Midbrain (tissue), 1 donor: ENCODE measurements at places on chromosomes 7 and 10.

GRCh38 chr10:25651534-25651933 is 282.5 kb upstream of the MYO3A start:
- DNase-seq = peak; percentile 13

- DNase-seq = no peak
Measured at GRCh38 chr7:149422914-149423301, 38.0 kb downstream of the ZNF777 start.

- DNase-seq = no peak
Measured at GRCh38 chr10:107264742-107265141, 100.2 kb upstream of the SORCS1 start.

GRCh38 chr10:44206127-44206818 is 178.6 kb downstream of the CXCL12 start:
- DNase-seq = no peak

DNA sequence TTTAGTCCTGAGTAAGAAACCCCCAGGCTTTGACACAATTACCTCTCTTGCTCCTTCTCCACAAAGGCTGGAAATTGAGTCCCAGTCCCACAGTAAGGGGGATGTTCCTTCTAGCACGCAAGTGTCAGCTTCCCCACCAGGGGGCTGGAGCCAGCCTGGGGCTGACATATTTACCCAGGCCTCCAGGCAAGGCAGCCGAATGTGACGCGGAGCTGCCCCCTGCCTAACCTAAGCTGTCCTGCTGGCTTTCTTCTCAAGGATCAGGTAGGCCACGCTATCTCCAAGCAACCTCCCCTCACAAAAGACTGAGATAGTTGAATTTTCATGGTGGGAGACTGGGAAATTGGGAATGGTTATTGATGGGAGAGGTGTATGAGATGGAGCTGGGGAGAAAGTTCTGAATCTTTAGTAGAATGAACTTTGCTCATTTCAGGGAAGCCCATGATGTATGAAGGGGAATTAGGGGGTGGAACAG is 19.2 kb upstream of the BMPER start:
- DNase-seq = no peak

- DNase-seq = no peak
Measured at GRCh38 chr10:35607475-35608327, 2.6 kb downstream of the GJD4 start.

GRCh38 chr7:46756996-46757395 is 824.9 kb downstream of the TNS3 start:
- DNase-seq = no peak

DNA sequence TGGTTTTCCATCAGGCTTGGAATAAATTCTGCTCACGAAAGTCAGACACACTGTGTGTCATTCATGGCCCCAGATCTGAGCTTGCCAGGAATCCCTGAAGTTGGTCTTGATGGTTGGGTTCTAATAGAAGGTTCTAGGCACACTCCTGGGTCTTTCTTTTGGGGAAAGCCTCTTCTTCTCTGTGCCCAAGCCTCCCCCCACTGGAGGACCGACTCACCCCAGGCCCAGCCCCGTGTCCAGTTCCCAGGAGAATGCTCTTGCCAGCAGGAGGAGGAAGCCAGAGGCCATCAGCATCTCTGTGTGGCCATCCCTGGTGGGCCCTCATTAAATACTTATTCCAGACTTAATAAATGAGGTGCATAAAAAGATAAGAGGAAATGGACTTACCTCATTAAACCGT is 548.0 kb downstream of the TCERG1L start:
- DNase-seq = no peak

DNA sequence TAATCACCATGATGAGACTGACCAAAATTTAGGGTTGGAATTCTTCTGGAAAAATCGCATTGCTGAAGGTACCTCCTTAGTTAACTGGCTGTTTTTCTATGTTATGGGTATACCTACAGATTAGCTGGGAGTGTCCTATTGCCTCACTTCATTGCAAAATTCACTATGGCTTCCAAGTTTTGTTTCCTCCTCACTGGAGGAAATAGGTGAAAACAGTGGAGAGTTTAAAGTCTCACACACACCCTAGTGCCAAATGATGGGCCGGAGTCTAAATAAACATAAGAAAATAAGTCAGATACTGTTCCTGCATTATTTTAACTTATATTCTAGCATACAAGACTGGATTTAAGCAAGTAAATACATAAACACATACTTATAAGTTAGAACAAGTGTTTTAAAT is 98.2 kb downstream of the AHR start:
- DNase-seq = no peak

DNA sequence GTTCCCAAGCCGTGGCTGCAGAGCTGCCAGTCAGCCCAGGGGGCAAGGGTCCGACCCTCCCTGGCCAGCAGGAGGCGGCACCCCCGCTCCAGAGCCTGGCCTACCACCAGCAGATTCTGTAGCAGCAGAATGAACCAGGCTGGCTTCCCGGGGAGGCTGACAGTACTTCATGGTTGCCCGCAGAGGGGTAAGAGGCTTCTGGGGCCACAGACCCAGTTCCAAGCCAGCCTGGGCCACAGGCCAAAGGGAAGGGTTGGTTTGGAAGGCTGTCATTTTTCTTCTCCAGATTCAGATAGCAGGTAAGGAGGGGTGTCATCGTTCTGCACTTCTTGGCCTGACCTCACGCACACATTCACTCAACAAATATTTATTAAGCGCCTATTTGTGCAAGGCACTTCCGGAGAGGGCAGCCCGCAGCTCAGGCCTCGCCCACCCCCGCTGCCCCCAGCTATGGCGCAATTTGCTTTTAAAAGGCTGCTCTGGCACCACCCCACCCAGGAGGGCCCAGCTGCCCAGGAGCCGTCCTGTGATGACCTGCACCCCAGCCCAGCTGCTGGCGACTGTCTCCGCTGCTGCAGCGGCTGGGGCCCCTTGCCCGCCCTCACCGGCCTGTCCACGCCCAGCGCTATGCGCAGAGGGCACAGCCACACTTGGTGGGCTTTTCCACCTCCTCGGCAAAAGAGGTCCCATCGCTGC is 168.5 kb downstream of the LCOR start:
- DNase-seq = no peak

GRCh38 chr10:73953665-73954064 is 42.7 kb downstream of the PLAU start:
- DNase-seq = no peak

DNA sequence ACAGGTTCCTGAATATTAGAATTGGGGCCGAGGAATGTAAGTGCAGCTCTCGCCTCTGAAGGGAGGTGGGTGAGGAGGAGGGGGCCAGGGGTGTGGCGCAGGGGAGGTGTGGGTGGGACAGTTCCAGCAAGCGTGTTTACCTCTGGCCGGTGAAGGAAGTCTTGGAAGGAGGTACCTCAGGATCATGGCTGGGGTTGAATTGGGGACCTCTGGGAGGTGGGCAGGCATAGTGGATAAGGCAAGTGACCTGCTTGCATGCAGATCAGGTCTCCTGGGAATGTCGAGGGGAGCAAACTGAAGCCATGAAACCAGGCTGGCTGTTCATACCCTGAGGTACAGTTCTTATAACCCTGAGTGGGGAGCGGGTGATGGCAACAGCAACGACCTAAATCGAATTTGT is 2.0 kb downstream of the ZNF775 start:
- DNase-seq = no peak

DNA sequence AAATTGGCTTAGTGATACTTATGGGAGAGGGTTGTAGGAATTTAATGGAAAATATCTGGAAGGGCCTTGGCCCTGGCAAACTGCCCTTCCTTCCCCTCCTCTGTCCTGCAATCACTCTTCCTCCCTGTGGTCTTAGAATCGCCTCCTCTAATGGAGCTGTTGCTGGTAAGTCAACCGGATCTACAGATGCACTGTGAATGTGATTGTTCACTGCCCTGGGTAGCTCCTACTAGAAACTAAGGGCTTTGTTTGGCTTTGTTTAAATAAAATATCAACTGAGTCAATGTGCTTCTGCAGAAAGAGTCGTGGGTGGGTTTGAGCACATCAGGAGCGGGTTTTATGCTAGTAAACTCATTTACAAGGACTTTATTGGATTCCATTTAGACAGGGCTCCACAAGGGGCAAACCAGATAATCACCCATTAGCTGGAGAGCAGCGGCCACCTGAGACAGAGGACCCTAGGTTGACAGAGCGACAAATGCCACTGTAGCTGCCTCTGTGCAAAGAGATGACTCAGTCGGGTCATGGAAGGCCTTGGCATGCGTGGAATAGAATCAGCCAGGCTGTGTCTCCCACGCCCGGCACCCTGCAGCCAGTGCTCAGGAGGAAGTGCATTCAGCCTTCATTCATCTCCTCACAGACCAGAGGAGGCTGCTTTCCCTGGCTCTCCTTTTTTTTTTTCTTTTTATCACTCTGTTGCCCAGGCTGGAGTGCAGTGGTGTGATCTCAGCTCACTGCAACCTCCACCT is 97.9 kb downstream of the GAD2 start:
- no peak for DNase-seq

DNA sequence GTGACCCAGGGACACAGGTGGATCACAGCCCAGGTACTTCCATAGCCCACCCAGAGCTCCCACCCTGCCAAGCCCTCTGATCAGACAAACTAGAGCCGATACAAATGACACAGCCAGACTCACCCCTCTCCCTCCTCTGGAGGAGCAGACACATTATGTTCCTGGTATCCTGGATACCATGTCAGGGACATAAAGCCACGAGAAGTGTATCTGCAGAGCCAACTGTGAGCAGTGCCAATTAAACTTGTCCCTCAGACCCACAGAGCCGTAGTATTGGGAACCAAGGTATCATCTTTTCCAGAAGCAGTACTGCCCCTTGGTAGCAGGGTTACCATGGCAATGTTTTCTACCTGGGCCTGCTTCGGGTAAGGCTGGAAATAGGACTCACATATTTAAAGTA is 47.3 kb upstream of the CPXM2 start:
- no peak for DNase-seq

DNA sequence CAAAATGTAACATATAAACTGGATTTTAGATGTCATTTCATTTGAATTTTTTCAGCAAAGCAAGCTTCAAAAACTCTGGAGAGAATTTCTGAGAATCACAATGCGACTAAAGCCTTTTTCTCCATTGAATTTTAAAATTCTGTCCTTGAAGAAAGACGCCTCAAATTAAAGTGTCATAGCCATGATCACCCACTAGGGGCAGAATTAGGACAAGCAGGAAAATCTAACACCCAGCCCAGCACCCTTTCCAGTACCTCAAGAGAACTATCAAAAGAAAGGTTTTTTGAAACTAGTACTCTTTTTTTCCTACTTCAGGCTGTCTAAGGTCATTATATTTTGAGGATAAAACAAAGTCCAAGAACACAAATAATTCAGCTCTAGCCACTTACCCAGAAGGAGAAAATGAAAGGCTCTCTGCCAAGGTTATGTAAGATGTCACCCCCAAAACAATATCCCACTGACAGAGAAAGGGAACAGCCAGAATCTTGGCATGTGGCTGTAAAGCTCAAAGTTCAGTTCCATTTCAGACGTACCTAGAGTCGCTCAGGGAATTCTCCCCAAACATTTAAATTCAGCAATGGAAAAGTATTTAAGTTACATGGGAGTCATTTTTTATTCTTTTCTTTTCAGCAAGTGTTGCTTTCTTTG is 299.4 kb downstream of the SNX13 start:
- DNase-seq = peak; percentile 18

DNA sequence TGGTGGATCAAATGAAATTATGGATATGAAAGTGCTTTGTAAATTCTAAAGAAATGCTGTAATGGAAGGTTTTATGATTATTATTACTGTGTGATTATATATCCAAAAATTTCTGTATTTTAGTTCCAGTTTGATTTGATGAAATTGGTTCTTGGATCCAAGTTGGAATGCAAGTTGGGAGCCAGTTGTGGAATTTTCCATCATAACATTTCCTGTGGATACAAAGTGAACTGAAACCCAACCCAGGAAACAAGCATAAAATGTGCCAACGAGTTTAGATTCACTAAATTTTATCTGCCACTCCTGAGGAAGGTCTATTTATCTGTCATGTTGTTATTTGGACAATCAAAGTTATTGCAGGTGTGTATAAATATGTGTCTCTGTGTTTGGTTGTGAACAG is 131.4 kb upstream of the MDFIC start:
- DNase-seq = no peak

DNA sequence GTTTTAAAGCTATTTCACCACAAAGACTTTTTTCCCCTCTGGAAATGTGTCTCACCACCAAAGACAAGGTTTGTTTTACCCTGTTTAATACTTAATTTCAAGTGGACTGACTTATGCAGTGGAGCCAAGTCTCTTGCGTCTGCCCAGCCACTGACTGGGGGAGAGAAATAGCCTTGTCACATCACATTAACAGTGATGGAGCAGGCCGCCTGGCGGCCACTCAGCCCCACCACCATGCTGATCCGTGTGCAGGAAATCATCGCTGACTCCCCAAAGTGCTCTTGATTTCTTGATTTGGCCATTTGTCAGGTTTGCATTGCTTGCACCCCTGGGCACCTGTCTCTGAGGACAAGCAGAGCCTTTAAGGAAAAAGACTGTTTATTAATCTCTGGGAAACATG is 334.1 kb downstream of the GLRX3 start:
- DNase-seq = no peak

GRCh38 chr7:152865011-152865410 is 105.5 kb downstream of the ACTR3B start:
- DNase-seq = no peak

- DNase-seq = no peak
Measured at GRCh38 chr10:8543361-8544056, 489.0 kb downstream of the GATA3 start.

- no peak for DNase-seq
Measured at GRCh38 chr7:92748495-92748894, 87.9 kb downstream of the CDK6 start.

DNA sequence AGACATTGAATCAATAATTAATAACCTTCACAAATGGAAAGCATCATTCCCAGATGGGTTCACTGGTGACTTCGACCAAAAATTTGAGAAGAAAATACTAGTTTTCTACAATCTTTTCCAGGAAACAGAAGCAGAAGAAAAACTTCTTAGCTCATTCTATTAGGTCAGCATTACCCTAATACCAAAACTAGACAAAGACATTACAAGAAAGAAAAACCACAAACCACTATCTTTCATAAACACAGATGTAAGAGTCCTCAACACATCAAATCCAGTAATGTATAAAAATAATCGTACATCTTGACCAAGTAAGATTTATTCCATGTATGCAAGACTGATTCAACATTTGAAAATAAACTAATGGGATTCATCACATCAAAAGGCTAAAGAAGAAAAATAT is 64.0 kb upstream of the CDK1 start:
- DNase-seq = no peak

DNA sequence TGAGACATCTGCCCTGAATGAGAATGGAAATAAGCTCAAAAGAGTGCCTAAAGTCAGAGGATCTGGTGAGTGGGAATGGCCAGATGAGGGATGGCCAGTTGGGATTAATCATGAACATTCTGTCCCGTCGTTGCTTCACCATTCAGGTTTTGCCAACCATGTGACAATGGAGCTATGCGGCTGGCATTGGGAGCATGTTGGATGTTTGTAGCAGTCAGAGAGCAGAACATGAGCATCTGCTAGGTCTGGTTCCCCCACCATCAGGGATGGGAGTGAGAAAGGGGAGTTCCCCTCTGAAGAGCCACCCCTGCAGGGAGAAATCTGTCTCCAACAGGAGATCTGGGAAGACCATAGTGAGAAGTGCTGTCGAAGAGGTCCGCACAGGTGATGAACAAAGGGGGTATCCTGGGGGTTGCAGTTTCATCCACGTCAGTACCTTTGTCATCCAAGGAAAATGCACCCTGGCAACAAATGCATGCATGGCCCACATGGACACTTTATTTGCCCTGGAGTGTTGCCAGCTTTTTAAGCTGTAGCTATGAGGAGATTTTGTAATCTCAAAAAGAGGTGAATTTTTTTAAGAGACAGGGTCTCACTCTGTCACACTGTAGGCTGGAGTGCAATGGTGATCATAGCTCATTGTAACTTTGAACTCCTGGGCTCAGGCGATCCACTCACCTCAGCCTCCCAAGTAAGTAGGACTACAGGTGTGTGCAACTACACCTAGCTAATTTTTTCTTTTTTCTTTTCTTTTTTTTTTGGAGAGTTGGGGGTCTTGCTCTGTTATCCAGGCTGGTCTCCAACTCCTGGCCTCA is 190.2 kb downstream of the CAMK1D start:
- DNase-seq = no peak
